MCF 10A (cell line): ENCODE measurements at places on chromosomes 6 and 20. TPM values are rescaled to one million over a fixed set of nuclear protein-coding genes. Genes with fewer than 3 reads are reported as not detected.

Gene TREML1
- not detected in 2 replicates for total RNA-seq

Gene PBOV1
- not detected in 2 replicates for total RNA-seq

Gene MCM8
- 8.0 and 12.4 TPM in 2 replicates for total RNA-seq

Gene SYCP2
- total RNA-seq: 0.35 and 0.61 TPM in 2 replicates

Gene NHSL1
- total RNA-seq: 23.9 and 32.1 TPM in 2 replicates

DNA sequence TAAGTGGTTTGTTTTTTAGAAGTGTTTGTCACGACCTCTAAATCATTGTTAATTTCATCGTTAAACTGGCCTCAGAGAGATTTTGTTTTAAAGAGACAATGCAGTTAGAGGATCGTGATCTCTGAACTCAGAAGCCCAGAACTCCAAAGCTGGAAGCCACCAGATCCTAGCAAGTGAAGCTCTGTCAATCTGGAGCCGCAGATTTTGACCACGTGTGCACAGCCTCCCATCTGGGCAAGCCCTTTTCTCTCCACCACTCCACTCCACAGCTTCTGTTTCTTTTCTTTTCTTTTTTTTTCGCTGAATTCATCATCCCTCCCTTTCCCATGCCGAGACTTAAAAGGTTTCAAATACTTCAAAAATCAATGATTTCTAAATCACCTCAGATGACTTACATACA is 142.2 kb upstream of the ESR1 start:
- H3K27me3 ChIP-seq: no peaks in the 10 kb centered on the region
- H3K36me3 ChIP-seq: no peaks in the 10 kb centered on the region
- no peak for DNase-seq
- H3K4me3 ChIP-seq: no peak overlapping the region
- H3K4me1 ChIP-seq: peaks cover 16% of the 10 kb centered on the region

DNA sequence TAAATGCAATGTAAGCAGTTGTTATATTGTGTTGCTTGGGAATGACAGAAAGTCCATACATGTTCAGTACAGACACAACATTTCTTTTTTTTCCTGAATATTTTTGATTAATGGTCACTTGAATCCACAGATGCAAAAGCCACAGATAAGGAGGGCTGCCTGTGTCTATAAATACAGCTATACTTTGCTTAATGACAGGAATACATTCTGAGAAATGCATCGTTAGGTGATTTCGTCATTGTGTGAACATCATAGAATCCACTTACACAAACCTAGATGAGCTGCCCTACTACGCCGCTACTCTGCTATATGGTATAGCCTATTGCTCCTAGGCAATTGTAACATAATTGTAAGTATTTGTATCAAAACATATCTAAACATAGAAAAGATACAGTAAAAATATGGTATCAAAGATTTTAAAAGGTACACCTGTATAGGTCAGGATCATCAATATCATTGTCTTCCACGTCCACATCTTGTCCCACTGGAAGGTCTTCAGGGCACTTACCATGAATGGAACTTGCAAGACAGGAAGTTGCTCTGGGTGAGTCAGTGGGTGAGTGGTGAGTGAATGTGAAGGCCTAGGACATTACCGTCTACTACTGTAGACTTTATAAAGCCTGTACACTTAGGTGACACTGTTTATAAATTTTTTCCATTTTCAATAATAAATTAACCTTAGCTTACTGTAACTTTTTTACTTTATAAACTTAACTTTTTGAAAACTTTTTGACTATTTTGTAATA is 27.9 kb upstream of the POPDC3 start:
- H3K27me3 ChIP-seq: no peaks in the 10 kb centered on the region
- peak; percentile 44 for DNase-seq
- H3K4me1 ChIP-seq: peaks cover 23% of the 10 kb centered on the region

DNA sequence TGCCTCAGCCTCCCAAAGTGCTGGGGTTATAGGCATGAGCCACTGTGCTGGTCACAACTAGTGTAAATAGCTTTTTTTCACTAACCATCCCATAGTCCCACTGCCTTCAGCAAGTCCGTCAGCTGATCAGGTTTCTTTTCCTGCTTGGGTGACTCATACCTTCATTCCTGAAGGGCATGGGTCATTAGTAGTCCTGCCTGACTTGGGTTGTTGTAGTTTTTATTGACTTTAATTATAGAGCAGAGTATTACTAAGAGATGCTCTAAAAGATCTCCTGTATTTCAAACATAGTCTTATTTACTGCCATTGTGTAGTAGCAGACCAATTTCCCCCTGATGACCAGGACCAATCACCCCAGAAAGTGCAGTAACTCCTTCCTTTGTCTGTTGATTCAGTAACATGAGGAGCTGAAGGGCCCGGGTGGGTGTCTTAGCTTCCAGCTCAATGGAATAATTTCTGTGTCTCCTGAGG is 25.8 kb downstream of the HLA-C start:
- H3K4me3 ChIP-seq: no peak overlapping the region
- H3K27ac ChIP-seq: no peak overlapping the region

DNA sequence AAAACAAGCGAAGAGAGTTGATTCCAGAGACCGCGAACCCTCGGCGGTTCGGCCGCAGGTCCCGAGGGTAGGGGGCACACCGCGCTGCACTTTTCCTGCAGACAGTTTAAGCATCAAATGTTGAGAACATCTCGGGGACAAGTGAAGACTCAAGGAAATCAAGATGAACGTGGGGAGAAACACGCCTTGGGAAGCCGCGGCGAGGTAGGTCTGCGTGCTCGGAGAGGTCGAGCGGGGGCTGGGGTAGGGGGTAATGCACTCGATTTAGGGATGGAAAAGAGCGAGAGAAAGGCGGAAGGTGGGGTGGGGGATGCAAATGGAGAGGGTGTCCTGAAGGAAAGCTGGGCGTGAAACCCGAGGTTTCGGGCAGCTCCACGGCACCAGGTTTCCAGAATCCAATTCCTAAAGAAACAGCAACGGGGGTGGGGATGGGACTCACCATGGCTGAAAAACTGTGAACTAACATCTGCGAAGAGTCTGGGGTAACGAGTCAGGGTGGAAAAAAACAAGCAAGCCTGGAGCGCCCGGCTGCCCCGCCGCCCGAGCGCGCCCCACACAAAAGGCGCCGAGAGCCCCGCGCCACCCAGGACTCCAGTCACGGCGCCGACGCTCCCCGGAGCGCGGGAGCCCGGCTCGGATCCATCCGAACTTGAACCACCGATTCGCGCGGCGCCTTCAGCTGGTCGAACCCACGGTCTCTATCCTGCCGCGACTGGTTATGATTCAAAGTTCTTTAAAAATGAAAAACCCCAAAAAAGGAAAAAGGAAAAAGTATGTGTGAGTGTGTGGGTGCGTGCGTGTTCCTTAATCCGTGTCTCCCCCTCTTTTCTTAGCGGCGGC is 3.5 kb downstream of the TFAP2A start:
- H3K27ac ChIP-seq: peak overlapping the region; percentile 99
- peaks cover 17% of the 10 kb centered on the region for H3K4me1 ChIP-seq
- peaks cover 80% of the 10 kb centered on the region for H3K36me3 ChIP-seq
- H3K4me3 ChIP-seq: peak overlapping the region; percentile 94
- DNase-seq: no peak
- H3K27me3 ChIP-seq: no peaks in the 10 kb centered on the region

DNA sequence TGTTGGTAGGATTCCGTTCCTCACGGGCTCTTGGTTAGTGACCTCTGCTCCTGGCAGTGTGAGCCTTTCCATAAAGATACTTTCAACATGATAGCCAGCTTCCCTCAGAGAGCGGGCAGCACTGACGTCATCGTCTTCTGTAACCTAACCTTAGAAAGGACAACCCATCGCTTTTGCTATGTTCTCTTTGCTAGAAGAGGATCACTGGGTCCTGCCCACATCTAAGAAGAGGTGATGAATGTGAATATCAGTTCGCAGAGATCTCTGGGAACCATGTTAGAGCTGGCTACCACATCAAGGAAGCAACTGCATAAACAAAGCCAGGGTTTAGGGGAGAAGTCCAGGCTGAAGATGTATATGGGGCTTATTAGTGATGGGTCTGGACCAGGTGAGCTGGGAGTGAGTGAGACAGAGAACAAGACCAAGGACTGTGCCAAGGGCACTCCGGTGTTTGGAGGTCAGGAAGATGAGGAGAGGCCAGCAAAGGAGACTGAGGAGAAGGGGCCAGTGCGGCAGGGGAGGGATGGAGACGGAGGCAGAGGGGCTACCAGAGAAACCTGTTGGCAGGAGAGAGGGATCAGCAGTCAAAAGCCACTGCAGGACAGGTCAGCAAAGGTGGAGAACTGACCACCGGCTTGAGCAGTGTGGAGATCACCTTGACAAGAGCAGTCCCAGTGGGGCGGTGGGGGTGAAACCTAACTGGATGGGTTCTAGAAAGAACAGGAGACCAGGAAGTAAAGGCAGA is 39.7 kb downstream of the PIM1 start:
- H3K36me3 ChIP-seq: no peaks in the 10 kb centered on the region
- H3K27me3 ChIP-seq: no peaks in the 10 kb centered on the region
- no peak for DNase-seq
- no peaks in the 10 kb centered on the region for H3K4me1 ChIP-seq

DNA sequence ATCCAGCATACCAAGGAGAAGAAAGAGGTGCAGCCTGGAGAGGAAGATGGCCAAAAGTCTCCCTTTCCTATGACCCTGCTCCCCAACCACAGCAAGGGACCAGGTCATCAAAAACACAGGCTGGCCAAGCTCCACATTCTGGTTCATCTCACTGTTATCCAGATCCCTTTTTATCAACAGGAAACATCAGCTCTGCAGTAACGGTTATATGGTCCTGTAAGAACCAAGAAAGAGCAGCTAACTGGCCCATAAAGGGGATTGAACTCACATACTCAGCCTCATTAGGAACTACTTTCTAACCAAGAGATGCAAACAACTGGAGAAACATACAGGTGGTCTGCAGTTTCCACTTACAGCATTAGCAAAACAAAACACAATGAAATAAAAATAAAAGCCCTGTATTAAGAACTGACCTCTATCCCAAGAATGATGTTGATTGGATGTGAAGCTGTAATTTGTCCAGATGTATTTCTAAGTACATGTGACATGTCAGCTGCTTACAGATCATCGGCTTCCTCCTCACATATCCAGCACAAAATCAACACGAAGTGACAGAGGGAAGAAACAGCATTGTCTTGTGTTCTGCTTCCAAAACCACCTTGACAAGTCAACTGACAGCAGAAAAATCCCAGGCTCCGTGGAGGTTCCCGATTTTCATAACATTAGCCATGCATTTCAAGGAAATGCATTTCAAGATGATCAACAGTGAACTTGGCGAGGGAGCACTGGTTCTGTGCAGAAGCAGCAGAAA is 557.2 kb upstream of the AGPAT4 start:
- no peak for DNase-seq
- H3K27me3 ChIP-seq: no peaks in the 10 kb centered on the region
- no peaks in the 10 kb centered on the region for H3K36me3 ChIP-seq
- no peak overlapping the region for H3K27ac ChIP-seq
- no peak overlapping the region for H3K4me3 ChIP-seq

DNA sequence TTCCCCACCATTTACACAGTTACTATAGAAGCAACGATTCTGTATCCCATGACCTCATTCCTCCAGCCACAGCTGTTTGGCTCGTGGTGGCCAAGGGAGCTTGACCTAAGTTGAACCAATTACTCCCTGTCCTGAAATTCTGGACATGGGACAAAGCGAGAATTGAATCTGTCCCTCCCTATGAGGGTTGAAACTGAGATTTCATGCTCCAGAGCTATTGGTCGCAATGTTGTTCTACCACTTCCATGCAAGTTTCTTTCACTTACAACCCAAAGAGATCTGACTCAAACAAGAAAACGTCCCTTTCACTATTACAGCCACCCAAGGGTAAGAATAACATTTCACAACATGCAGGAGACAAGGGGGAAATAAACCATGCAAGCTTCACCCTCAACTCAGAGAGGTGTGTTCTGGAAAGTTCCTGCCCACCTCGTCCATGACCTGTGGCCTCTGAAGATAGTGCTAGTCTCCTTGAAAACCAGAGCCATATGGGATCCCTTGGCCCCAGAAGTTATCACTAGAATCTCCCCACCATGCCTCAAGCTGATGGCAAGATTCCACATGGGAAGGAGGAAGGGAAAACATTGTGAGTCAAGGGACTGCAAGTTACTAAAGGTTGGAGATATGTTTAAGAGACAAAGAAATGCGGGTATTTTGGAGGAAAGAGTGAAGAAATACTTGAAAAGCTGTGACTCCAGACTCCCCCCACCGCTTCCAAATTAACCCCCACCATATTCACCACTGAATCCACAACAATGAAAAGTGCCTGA is 74.5 kb upstream of the SRSF6 start:
- H3K36me3 ChIP-seq: no peaks in the 10 kb centered on the region
- DNase-seq: no peak

- H3K36me3 ChIP-seq: peaks cover 6% of the 10 kb centered on the region
- H3K27me3 ChIP-seq: no peaks in the 10 kb centered on the region
- no peak for DNase-seq
- H3K27ac ChIP-seq: peak overlapping the region; percentile 7
Measured at GRCh38 chr20:50282592-50283241, 92.1 kb downstream of the CEBPB start.

- no peaks in the 10 kb centered on the region for H3K36me3 ChIP-seq
- peaks cover 17% of the 10 kb centered on the region for H3K4me1 ChIP-seq
- no peak overlapping the region for H3K27ac ChIP-seq
- no peak overlapping the region for H3K4me3 ChIP-seq
- H3K27me3 ChIP-seq: no peaks in the 10 kb centered on the region
Measured at GRCh38 chr6:52394251-52394666, 25.9 kb upstream of the EFHC1 start.

DNA sequence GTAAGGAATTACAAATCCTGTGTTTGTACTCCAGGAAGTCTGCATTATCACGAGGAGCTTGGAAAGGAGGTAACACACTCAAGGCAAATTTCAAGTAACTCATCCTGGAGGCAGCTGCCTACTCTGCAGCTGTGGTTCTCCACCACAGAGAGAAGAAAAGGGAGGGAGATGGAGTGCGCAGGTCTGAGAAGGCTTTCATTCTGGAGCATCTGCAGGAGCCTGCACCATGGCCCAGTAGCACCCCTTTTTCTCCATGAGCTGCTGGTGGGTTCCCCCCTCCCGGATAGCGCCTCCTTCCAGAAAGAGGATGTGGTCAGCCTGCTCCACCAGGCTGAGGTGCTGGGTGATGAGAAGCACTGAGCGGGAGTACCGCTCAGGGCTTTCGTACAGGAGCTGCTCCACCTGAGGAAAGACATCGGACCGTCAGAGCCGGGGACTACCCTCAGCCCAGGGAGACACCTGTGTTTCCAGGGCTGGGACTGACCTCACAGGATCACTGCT is 1.6 kb upstream of the PSMB8 start:
- H3K4me1 ChIP-seq: peaks cover 30% of the 10 kb centered on the region
- DNase-seq: no peak
- H3K36me3 ChIP-seq: peaks cover 54% of the 10 kb centered on the region
- H3K27me3 ChIP-seq: no peaks in the 10 kb centered on the region

DNA sequence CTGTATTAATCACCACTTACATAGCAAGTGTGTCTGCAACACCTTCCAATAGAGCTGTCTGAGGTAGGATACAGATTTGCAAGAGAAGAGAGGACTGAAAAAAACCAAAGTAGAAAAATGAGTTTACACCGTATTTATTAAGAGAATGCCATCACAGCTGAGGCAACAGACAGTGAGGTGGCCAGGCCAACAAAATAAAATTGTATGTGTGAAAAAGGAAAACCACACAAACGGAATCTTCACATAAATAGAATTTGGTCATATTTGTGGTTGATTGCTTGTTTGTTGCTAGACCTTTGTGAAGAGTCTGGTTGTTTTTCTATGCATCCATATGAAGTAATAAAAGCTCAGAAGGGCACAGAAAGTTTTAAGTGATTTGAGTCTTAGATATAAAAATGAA is 157.8 kb upstream of the TSHZ2 start:
- H3K27me3 ChIP-seq: no peaks in the 10 kb centered on the region
- H3K4me1 ChIP-seq: no peaks in the 10 kb centered on the region
- no peak for DNase-seq
- H3K27ac ChIP-seq: no peak overlapping the region
